ENCODE measurements at places on chromosomes 3 and 15.

DNA sequence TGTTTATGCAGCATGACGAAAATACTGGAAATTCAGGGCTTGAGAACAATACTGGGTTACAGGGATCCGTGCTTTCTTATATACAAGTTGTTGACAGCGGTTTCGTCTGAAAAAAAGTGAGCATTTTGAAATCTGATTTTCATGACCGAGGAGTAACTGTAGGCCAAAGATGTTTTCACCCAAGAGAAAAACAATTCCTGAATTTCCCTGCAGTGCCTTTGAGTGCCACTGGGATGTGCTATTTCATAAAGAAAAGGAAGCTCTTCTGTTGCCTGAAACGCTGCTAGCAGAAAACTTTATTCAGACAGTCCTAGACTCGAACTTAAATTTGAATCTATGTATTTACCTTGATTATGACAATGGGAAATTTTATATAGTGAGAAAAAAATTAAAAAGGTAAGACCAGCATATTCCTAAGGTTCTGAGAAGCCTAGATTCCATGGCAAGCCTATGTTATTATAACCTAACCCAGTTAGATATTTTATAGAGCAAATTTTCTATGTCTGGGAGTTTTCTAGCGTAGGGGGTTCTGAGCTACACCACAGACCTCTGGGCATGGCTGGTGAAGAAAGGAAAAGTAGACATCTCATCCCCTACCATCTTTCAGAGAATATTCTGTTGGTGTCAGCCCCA, 30.2 kb downstream of the KCNAB1 start:
- no peak overlapping the region for H3K4me3 ChIP-seq
- no peak overlapping the region for H3K27ac ChIP-seq
- no peaks in the 10 kb centered on the region for H3K27me3 ChIP-seq
- H3K36me3 ChIP-seq: peaks cover 7% of the 10 kb centered on the region

- DNase-seq: no peak
- no peaks in the 10 kb centered on the region for H3K4me1 ChIP-seq
- H3K27me3 ChIP-seq: peaks cover 26% of the 10 kb centered on the region
These were observed 24.2 kb upstream of the SLC25A26 start for GRCh38 chr3:66196633-66197032.

- no peak overlapping the region for H3K4me3 ChIP-seq
- peaks cover 9% of the 10 kb centered on the region for H3K4me1 ChIP-seq
- H3K36me3 ChIP-seq: no peaks in the 10 kb centered on the region
- DNase-seq: no peak
These were observed 199.6 kb downstream of the EFHB start for GRCh38 chr3:19734453-19734852.

DNA sequence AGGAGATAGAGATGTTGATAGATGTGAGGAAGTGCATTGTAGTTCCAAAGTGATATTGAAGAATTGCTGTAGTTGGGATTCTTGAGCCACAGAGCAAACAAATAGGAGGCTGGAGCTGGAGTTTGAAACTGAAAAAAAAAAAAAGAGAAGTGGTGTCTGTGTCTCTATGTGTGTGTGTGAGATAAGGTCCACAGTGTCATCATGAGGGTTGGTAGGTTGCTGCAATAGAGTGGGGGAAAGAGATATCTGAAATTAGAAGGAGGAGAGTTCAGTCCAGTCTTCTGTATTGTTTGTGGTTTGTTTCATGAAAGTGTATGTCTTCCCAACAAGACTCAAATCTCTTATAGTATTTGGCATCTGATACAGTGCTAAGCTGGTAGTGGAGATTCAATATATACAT, 37.3 kb upstream of the CACNA1D start:
- H3K27me3 ChIP-seq: peaks cover 24% of the 10 kb centered on the region
- peaks cover 6% of the 10 kb centered on the region for H3K4me1 ChIP-seq
- H3K27ac ChIP-seq: no peak overlapping the region
- H3K36me3 ChIP-seq: no peaks in the 10 kb centered on the region

- peaks cover 10% of the 10 kb centered on the region for H3K4me1 ChIP-seq
- H3K36me3 ChIP-seq: peaks cover 4% of the 10 kb centered on the region
- no peak overlapping the region for H3K27ac ChIP-seq
- no peak for DNase-seq
These were observed 68.4 kb downstream of the PPCDC start for GRCh38 chr15:75091814-75092213.

GRCh38 chr15:41735046-41735445, 39.2 kb upstream of the MAPKBP1 start:
- no peaks in the 10 kb centered on the region for H3K27me3 ChIP-seq
- no peak overlapping the region for H3K4me3 ChIP-seq
- H3K27ac ChIP-seq: no peak overlapping the region

- DNase-seq: no peak
- H3K36me3 ChIP-seq: no peaks in the 10 kb centered on the region
- no peaks in the 10 kb centered on the region for H3K27me3 ChIP-seq
- no peak overlapping the region for H3K4me3 ChIP-seq
These were observed 384.5 kb upstream of the NECTIN3 start for GRCh38 chr3:110687138-110687537.

All from nephron progenitor cell (in vitro differentiated cells).